Stimulated activated CD8-positive, alpha-beta memory T cell treated with anti-CD3 and anti-CD28 coated beads, Interleukin-7, amount 100 ng/mL, for 4 hours (primary cell): ENCODE measurements at places on chromosomes 3 and 15.

DNA sequence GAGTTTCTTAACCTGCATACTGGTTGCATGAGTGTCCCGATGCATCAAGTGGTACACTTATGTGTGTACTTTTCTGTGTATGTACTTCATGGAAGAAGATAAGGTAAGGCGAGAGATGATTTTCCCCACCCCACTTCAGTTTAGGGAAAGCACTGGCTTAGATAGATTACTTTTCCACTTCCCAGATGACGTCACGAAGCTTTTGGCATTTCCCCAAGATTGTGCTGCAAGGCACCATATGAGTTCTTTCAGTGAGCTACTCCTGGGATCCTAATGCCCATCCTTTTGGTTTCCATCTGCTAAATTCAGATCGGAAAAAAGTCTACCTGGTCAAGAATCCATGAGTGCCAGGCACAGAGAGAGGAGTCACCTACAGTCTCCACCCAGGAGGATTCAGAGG is 4.5 kb downstream of the IL17RB start:
- DNase-seq, result no peak

DNA sequence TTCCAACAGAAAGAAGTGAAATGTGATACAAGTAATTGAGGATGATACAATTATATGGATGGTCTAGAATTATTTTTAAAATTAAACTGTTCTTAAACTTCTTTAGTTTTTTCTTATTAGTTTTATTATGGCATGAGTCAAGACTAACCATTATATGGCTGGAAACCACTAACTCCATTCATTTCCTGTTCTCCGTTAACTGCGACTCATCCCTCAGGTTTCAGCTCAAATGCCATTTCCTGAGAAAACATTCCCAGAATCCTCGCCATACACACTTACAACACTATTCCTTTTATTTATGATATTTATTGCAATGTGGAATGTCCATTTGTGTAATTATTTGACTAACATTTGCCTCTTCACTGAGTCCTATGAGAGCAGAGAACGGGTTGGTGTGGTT is 394.1 kb downstream of the SOX2 start:
- DNase-seq, result no peak

GRCh38 chr3:15099364-15100098 is 583 bp upstream of the RBSN start:
- DNase-seq, result no peak

DNA sequence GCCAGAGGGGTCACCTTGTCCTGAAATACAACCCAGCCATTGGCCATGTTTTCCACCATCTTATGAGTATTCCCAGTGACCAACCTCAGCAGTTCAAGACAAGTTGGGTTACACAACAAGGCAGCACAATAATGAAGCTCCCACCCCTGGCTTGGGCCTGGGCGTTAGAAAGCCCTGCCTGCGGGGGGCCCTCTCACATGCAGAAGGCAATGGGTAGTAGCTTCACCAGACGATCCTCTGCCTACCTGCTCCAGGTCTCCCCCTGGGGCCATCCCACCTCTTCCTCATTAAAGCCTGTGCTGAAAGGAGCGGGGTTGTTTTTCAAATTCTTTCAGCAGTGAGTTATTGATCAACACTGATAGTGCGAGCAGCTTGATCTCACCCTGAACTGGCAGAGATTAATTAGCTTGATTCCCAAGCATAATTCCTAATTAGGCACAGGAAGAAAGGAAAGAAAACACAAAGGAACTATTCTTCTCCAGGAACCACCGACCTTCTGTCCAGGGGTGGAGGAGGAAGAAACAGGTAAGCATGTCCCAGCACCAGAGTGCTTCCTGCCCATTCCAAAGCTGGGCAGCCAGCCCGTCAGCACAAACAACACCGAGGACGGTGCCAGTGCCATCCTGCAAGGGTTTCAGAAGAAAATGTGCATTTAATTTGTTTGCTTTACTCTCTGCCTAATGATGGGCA is 79.7 kb upstream of the CGNL1 start:
- no peak for DNase-seq

DNA sequence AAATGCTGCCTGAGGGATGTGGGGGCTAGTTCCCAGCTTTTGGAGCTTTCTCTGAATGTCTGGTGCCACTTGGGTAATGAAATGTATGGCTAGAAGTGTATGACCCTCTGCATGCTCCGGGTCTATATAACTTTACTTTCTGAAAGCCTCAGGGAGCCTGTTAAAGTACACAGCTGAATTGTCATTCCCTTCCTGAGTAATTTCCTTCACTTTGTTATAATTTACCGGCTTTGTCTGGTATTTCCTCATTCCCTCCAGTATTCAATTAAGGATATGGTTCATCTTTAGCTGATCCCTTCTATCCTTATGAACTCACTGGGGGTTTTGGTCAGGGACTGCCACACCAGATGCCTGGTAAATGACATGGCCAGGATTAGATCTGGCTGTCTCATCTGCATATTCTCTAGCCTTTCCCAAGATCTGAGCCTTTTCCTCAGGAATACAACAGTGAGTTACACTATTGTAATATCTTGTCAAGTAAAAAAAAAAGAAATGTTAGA is 620.3 kb downstream of the ZPLD1 start:
- DNase-seq, result no peak

- DNase-seq, result no peak
Measured at GRCh38 chr3:156349111-156349510, 205.8 kb downstream of the SSR3 start.

DNA sequence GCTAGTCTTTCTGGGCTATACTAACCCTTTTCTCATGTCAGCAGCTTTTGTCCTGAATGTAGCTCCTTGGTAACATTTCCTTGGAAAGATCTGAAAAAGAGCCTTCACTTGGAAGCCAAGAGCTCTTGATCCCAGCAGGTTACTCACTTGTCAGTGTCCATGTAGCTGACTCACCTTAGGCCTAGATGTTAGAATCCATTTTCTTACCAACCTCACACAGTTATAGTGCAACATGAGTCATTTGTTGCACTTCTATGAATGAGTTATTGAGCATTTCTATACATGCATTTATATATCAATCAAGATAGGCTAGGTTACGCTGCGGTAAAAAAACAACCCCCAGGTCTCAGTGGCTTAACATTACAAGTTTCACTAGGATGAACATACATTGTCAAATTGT is 106.8 kb upstream of the SLC7A14 start:
- no peak for DNase-seq

GRCh38 chr3:88005066-88005465 is 53.7 kb downstream of the CGGBP1 start:
- DNase-seq, result no peak

DNA sequence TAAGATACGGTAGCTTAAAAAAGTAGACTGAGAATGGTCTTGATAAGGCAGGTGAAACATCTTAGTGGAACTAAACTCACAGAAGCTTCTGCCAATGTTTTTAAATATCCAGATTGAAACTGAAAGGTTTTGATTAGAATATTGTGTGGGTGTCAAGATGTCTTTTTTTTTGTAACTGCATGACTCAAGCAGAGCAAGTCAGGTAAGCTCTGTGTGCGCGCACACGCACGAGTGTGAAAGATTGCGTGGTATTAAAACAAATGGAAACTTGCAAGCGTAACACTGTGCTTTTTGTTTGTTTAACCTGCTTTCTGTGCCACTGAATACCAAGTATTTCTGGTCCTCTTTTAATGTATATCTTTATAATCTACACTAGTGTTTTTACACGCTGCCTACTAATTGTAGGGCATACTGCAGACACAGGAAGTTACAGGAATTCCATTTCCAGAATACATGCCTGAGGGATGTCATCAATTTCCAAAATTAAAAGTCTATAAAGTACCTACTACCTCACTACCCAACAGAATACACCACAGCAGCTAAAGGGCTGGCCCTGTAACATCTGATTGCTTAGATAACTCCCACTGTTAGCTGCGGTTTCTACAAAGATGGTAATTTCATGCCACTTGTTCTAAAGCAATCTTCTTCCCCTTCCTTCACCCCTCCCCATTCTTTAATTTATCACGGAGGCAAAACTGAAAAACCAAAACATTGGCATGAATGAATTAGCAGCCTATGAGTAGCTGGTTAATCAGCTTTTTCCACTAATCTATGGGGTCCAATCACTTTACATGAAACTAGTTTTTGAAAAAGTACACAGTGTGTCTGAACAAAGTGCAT is 472.8 kb downstream of the SHQ1 start:
- DNase-seq, result peak; percentile 26
